Stimulated activated CD4-positive, alpha-beta T cell treated with anti-CD3 and anti-CD28 coated beads, TNF-alpha, amount 100 ng/mL, for 48 hours (primary cell): ENCODE measurements at places on chromosomes 1 and 21.

DNA sequence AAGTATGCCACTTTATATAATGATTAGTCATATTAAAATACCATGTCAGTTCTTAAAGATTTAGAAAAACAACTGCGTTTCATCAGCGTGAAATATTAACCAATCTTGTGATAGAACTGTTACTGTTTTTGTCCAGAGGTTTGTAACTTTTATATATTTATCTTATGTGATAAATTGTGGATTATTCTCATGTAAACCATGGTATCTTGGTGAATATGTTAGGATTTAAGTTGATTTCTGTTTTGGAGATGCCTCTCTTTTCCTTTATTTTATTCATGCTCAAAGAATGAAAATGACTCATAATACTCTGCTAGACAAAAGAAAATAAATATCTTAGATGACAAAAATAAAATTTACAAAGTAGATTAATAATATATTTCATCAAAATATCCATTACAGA, 88.4 kb downstream of the ADGRL4 start:
- no peak for DNase-seq

DNA sequence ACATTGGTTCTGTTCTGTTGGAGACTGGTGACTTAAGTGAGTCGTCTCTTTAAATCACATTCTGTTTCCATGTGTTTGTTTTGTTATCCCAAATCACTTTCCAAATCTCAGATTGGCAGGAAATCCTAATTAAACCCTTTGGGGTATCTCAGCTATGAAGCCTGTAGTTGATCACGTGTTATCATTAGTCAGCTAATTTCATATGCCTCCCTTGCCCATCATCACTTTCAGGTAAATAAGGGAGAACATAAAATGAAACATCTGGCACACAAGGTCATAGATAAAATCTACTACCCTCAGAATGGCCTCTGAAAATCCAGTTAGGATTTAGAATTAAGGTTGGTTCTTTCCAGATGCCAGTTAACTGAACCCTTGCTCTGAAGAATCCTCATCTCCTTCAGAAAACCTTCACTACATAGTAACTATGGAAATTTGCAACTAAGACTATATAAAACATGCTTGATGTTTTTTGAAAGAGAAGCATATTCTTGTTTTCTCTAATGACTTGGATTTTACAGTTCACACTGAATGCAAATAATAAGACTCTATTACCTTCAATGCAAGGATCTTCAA, 401.5 kb downstream of the DSCAM start:
- DNase-seq: no peak

DNA sequence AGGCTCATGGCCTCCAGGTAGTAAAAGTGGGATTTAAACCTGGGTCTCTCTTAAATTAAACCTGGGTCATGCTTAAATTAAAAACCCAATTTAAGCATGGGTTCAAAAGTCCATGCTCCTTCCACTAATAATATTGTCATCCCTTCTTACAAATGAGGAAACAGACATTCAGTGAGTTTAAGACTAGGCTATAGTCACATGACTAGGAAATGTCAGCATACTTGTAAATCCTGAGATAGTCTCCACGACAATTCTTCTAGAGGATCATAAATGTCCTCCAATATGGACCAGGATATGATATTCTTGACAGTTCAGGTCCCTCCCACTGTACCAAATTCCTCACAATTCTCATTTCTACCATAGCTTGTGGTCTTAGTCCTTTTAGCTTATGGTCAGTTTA, 10.5 kb upstream of the IGFN1 start:
- DNase-seq: no peak

DNA sequence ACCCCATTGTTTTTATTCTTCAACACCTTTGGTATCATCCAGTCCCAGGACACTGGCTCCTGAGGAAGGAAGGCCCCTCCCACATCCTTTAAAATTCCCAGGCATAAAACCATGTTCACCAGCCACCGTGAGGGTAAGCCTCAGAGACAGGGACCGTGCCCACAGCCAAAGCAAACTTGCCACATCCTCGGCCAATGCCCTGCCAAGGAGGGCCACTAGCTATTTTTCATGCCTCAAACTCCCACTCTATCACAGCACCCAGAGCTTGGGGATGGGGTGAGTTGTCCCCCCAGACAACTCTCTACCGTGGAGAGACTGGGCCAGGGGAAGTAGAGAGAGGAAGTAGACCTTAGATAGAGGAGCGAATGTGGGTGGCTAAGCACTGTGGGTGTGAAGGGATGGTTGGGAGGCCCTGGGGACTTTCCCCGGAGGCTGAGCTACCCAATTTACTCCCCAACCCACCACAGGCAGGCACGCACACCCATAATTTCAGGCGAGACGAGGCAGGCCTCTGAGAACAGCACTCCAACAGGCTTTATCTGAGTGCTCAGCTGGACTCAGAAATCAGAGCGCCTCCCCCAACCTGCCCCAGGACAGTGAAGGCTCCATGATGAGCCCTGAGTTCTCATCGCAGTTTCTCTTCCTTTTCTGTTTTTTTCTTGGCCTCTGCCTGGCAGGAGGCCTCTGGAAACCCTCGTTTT, 15.9 kb upstream of the BTG2 start:
- DNase-seq: peak; percentile 80

DNA sequence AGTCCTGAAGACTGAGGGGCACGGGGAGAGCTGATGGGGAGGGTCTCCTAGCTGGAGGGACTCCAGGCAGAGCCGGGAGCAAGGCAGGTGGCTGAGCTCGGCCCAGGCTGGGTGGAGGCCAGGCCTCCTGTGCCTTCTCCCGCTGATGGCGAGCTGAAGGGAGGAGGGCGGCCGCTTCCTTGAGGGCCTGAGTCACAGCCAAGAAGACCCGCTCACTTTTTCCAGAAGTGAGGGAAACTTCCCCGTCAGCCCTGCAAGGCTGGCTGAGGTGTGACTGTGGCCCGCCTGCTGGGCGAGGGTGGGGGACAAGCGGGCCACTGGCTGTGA, 1.7 kb upstream of the VWA1 start:
- DNase-seq: peak; percentile 38

DNA sequence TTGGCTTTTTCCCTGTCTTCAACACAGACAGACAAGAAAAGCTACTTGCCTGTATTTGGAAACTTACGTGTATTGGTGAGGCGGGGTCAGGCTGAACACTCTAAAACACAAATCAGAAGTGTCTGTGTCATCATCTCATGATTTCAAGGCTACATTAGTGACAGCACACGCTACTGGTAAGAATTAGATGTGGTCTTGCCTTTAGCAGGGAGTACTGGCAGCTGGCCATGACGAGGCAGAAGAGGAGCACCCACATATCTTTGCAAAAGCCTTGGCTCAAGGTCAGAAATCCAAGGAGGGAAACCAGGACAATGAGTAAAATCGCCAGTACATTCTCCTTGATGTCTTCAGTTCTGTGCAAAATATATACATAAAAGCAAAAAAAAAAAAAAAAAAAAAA, 77.7 kb downstream of the PCNX2 start:
- no peak for DNase-seq

GRCh38 chr1:201947697-201948008, 1.3 kb upstream of the LMOD1 start:
- no peak for DNase-seq

DNA sequence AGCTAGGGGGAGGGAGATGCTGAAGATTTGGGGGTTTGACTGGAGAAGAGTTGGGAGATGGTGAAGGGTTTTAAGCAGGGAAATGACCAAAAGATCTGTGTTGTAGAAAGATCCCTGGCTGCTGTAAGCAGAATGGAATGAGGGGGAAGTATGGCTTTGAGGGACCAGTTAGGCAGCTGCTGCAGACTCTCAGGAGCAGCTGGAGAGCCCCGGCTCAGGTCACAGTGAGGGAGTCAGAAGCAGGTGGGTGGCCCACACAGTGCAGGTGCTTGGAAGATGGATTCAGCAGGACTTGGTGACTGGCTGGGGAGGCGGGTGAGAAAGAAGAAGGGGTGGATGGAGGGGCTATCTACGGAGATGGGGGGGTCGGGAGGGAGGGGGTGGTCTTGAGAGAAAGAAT, 35.7 kb downstream of the EDN2 start:
- no peak for DNase-seq

- no peak for DNase-seq
Observed at GRCh38 chr1:162117039-162117774, 47.7 kb downstream of the NOS1AP start.

DNA sequence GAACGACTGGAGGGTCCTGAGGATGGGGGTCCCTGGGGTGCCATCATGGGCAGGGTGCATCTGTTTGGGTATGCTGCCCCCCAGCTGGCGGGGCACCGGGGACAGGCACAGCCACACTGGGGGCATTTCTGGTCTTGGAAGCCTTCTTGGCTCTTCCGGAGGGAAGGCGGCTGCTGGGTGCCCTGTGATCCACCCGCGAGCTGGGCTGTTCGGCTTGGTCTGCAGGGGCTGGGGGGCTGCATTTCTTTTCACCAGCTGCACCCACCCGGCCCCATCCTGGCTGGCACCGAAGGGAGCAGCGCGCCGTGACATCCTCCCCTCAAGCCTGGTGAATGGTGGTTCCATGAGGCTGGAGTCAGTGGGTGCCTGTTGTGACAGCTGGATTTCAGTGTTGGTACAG, 12.2 kb downstream of the FAAP20 start:
- no peak for DNase-seq

DNA sequence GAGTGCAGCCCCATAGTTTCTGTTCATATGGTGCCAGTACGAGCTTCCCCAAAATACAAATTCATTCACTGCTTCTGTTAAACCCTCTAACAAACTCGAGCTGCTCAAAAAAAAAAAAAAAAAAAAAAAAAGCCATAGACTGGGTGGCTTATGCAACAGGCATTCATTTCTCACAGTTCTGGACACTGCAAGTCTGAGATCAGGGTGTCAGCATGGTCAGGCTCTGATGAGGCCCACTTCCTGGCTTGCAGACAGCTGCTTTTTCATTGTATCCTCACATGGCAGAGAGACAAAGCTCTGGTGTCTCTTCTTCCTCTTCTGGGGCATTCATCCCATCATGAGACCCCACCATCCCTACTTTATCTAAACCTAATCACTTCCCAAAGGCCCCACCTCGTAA, 121.6 kb downstream of the PTBP2 start:
- no peak for DNase-seq

DNA sequence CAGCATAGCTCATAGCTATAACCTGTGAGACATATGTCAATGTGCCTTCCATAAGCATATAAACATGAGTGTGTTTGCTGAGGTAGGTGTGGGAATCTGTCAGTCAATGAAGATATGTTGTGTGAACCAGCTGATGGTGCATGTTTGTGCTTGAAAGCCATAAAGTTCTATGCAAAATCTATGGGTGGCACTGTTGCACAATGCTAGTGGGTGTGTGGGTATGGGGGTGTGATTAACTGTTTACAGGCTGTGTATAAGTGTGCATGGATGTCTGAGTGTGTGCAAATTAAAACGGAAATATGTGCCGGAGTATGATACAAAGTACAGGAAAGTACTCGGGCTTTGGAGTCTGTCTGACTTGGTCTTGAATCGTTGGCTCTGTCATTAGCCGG, 1.0 kb upstream of the ATP2B4 start:
- DNase-seq: no peak

DNA sequence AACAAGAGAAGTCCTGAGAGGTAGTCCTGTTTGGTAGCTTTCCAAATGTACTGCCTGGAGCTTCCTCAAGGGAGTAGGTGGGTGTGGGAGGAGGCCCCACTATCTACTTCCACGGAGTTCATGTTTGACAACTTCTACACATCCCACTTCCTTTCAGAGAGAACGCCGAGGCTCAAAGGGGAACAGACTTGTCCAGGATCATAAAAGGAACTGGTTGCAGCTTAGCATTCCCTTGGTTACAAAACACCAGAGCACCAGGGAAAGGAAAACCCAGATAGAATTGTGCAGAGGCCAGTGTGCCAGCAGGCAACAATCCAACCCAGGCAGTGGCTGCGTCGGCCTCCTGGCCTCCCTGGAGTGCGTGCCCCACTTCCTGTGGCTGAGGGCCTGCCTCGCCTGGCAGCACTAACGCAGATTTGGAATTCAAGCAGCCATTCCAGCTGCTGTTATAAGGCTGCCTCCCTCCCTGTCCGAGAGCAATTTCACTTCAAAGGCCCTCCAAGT, 4.2 kb upstream of the RAP1GAP start:
- DNase-seq: no peak

- DNase-seq: no peak
Observed at GRCh38 chr1:246291127-246291526, 216.0 kb downstream of the SMYD3 start.

- no peak for DNase-seq
Observed at GRCh38 chr1:203031467-203031866, 5.2 kb downstream of the PPFIA4 start.

- DNase-seq: no peak
Observed at GRCh38 chr1:186671136-186671825, 8.9 kb downstream of the PTGS2 start.

- no peak for DNase-seq
Observed at GRCh38 chr1:18681423-18681835, 50.8 kb downstream of the PAX7 start.

- DNase-seq: no peak
Observed at GRCh38 chr1:46400421-46400820, 6.3 kb downstream of the FAAH start.

DNA sequence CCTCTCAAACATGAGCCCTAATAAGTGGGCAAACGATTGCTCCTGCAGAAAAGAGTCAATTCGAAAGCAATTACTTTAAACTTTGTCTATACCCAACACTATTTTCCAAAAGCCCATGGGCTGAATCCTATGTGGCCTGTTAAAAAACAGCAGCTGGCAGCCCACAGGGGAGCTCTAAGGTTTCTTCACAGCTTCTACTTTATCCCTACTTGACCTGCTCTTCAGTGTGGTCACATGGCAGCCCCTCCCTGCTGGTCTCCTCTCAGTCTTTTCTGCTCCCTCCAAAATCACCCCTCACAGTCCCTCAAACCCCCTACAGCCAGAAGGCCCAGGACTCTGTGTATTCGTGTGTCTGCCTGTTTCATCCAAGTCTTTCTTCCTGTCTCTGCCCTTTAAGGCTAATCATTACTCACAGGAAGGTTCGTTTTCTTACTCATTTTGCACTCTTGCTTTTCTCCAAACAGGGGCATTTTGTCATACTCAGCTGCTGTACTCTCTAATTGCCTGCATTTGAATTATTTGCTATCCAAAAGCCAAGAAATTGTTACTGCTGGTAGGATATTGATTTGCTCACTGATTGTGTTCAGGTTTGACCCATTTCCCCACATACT, 62.4 kb upstream of the FAM3B start:
- no peak for DNase-seq

DNA sequence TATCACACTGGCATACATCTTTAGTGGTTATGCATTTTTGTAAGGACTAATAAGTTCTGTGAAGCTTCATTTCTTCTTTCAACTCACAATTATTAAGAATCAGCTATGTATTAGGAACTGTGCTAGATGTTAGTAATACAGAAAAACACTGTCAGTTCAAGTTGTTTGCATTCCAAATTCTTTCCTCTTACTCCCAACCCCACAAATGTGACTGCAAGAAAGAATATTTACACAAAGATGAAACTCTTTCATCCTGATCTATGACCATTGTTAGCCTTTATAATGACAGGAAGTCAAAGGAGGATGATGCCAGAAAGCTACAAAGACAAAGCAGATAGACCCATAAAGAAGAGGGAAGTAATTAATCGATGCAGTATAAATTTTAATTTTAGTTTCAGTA, 21.0 kb upstream of the GADD45A start:
- DNase-seq: no peak

GRCh38 chr1:56917356-56917755, 48.5 kb downstream of the C8B start:
- no peak for DNase-seq
